Activated T-cell treated with anti-CD3 and anti-CD28 coated beads, Interleukin-2, amount 50 U/mL, for 4 hours (primary cell): ENCODE measurements at places on chromosomes 5 and 9.

DNA sequence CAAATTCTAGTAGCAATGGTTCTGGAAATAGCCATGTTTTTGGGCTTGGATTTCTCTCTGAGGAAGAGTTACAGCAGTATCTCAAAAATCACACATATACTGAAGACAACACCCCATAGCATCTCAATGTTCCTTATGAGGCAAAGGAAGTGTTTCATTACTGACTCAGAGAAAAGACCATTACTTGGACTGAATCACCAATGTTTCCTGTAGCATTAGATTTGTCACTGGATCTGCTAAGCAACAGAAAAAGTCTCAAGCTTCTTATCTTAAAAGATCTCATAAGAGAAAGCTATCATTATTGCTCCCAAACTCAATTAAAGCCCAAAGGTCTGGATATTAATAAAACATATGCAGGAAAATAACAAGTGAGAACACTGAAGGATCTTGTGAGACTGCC, 272.4 kb downstream of the ADAMTS6 start:
- DNase-seq, result no peak

- DNase-seq, result no peak
Measured at GRCh38 chr5:82259172-82259800, 18.9 kb downstream of the RPS23 start.

- DNase-seq, result no peak
Measured at GRCh38 chr5:117888688-117889087, 1099.7 kb downstream of the DTWD2 start.

DNA sequence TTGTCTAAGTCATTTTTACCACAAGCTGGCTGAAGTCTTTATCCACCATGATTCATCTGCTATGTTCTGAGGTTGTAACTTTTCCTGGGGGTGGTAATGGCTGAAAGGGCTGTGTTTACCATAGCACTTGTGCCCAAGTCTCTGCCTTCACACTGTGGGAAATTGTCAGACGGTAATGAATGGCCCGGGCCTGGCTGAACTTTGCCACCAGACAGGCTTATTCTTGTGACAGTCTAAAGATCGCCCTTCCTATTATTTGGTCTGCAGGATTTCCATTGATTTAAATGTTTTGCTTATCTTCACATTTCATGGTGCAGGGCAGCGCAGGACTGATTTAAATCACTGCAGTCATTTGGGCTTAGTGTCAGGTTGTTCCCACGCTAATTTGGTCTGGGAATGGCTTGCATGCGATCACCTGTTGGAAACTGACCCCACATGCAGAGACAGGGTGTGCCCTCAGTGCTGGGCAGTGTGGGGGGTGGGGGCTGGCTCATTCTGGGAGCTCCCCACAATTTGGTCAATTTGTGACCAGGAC, 109.3 kb upstream of the ICE1 start:
- no peak for DNase-seq

GRCh38 chr5:80964491-80964890, 4.3 kb downstream of the RASGRF2 start:
- DNase-seq, result no peak

DNA sequence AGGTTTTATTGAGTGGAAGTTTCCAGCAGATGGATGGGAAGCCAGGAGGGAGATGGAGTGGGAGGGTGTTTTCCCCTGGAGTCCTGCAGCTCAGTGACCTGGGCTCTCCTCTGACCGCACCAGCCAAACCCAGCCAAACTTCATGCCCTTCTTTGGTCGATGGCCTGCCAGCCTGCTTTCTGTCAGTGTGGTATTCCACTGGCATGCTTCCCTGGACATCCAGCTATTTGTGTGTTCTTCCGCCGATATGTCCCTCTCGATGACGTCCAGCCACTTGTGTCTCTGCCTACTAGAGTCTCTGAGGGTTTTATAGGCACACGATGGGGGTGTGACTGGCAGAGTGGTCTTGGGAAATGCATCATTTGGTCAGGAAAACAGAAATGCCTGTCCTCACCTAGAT, 33.8 kb downstream of the GPBP1 start:
- DNase-seq, result no peak

GRCh38 chr9:27497883-27498417, 26.1 kb upstream of the IFNK start:
- DNase-seq, result no peak
